ENCODE measurements at places on chromosomes 12 and 14. TPM values are rescaled to one million over a fixed set of nuclear protein-coding genes. Genes with fewer than 3 reads are reported as not detected.

Gene SRRM4
- total RNA-seq = not detected

Gene GPHN
- total RNA-seq = 13.9 TPM

Gene LRP6
- 39.5 TPM for total RNA-seq

Gene TAMALIN
- total RNA-seq = 12.1 TPM

Gene HAL
- total RNA-seq = 0.17 TPM

Gene DAO
- total RNA-seq = not detected

Gene NRXN3
- total RNA-seq = 0.51 TPM

Gene HOXC11
- total RNA-seq = not detected

Gene CD27
- 0.17 TPM for total RNA-seq

Gene CAPZA3
- total RNA-seq = not detected

Gene KLHL33
- total RNA-seq = 1.5 TPM

Gene ASIC1
- total RNA-seq = 1.8 TPM

Gene ASCL4
- not detected for total RNA-seq

Gene FOXN4
- not detected for total RNA-seq

Gene NACA
- total RNA-seq = 1,487 TPM

Gene PLD4
- total RNA-seq = 0.17 TPM

Gene NINJ2
- 1.3 TPM for total RNA-seq

Gene TCTN1
- 24.9 TPM for total RNA-seq

Gene TNS2
- 52.4 TPM for total RNA-seq

Gene LIN7A
- total RNA-seq = 9.5 TPM

Gene KRT80
- 0.17 TPM for total RNA-seq

Gene KRT74
- total RNA-seq = not detected

Gene SERPINA6
- not detected for total RNA-seq

Gene TAS2R7
- not detected for total RNA-seq

Gene FAM181A
- total RNA-seq = not detected

Gene KRT3
- not detected for total RNA-seq

Gene TMEM132C
- under 0.01 TPM for total RNA-seq

Gene KRT86
- 0.17 TPM for total RNA-seq

Gene KLRK1
- not detected for total RNA-seq
